Stimulated activated CD4-positive, alpha-beta T cell treated with anti-CD3 and anti-CD28 coated beads, TNF-alpha, amount 100 ng/mL, for 48 hours (primary cell): ENCODE measurements at places on chromosomes 1 and 21.
A peak's percentile ranks its signal among the peaks of the same experiment; 100 is the strongest.

- DNase-seq: no peak
These were observed 527.5 kb downstream of the SMYD3 start for GRCh38 chr1:245979589-245979988.

GRCh38 chr1:23657659-23658275 is 33.8 kb upstream of the RPL11 start:
- DNase-seq: peak; percentile 11

DNA sequence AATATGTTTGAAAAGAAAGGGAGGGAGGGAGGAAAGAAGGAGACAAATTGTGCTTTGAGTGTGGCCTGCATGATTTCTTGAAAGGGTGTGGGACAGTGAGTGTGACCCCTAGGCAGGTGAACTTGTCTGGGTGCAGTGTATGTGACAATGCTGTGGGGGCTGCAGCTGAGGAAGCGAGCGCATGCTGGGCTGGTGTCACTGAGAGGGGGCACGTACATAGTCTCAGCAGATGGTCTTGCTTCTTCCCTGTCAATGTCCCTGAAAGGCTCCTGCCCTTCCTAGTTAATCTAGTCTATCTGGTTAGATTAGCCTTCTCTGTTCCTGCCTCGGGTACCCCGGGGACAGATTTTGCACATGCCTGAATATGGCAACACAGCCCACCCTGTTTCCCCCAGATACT is 9.8 kb downstream of the FAAH start:
- DNase-seq: no peak

DNA sequence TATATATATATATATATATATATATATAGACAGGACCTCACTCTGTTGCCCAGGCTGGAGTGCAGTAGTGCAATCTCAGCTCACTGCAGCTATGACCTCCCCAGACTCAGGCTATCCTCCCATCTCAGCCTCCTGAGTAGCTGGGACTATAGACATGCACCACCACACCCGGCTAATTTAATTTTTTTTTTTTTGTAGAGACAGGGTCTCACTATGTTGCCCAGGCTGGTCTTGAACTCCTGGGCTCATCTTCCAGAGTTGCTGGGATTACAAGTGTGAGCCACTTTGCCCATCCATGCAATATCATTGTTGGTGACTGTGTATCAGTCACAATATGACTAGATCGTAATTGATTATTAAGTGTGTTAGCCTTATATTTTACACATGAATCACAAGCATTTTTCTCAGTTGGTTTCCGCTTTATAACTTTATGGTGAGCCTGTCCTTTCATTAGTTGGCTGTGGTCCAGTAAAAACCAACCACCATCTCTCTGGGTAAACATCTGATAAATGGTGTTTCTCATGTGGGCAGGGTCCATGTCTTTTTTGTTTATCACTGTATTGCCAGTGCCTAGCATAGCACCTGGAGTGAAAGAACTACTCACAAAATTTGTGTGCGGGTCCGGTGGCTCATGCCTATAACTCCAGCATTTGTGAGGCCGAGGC is 63.6 kb downstream of the MYOM3 start:
- no peak for DNase-seq

DNA sequence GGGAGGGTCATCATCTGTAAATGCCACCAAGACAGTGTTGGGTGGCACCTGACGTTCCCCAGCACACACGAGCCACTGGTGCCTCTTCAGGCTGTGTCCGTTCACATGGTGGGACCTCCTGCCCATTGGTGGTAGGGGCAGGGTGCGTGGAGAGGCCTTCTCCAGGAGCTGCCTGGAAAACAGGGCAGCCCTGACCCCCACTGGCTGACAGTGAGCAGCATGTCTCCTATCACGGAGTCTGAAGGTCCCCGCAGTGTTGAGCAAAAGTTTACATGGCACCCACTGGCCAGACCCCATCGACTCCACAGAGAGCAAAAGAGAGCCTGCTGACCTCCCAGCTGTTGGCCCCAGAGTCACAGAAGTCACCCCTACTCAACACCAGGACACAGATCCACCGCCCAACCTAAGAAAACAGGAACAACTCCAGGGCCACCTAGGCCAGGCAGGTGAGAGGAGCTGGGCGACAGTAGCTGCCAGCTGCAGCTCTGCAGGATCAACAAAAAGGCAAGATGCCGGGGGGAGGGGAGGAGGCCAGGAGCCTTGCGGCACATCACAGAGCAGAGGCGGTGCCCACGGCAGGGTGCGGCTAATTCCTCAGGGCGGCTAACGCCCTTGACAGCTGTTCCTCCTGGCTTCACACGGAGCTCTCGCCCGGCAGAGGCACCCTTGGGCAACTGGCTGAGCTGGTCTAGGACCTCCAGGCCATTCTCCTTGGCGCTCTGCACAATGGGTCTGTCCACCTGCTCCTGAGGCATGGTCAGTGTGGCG is 14.4 kb upstream of the IFI6 start:
- DNase-seq: no peak

- DNase-seq: no peak
These were observed 220.5 kb upstream of the MAP1LC3C start for GRCh38 chr1:242219298-242219901.

- no peak for DNase-seq
These were observed 10.8 kb upstream of the LSM10 start for GRCh38 chr1:36408479-36408878.

GRCh38 chr1:244820131-244820530 is 15.3 kb upstream of the COX20 start:
- DNase-seq: no peak

GRCh38 chr1:206864939-206865671 is at the start of gene IL20:
IL20 (plus strand) TSS chr1:206865623; CDS start chr1:206865853, 230 bp downstream.
- DNase-seq: peak; percentile 87

DNA sequence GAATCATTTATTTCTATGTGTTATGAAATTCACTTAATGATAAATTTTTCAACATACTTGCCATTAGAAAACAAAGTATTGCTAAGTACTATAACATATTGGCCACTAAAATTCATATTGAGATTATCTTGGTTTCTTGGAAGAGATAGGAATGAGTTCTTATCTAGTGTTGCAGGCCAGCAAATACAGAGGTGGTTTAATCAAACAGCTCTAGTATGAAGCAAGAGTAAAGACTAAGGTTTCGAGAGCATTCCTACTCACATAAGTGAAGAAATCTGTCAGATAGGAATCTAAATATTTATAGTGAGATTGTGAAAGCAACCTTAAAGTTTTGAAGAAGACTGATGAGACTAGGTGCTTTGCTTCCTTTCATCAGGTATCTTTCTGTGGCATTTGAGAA is 37.9 kb upstream of the FOXE3 start:
- no peak for DNase-seq

DNA sequence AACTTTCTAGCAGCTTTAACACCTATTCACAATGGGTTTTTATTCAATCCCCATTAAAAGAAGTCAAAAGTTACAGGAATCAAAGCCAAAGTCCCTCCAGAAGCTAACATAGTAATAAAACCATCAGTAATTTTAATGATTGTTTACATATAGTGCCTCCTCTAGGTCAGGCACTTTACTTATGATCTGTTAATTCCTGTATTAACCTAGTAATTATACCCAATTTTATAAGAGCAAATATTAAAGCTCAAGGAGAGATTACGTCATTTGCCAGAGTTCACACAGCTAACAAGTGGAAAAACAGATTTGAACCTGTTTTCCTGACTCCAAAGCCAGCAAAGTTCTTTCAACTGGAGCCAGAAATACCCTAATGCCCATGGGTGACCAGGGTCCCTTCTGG is 112.9 kb upstream of the F3 start:
- no peak for DNase-seq

DNA sequence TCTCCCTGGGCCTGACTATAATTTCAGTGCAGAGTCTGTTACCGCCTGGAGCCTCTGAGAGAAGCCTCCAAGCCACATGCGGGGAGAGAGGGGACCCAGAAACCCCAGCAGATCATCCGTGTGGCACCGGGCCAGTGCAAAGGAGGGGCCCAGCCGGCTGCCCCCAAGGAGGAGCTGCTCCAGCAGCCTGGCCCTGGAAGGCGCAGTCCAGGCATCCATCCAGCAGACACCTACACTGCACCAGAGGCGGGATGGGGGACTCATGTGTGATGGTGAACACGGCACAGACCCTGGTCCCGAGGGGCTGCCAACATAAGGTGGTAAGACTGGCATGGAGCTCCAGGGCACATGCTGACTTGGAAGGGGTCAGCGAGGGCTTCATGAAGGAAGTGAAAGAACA is 39.6 kb upstream of the CLSTN1 start:
- no peak for DNase-seq

GRCh38 chr1:180609643-180610555 is 21.9 kb upstream of the XPR1 start:
- DNase-seq: no peak

GRCh38 chr1:94648225-94649007 is 106.9 kb upstream of the F3 start:
- no peak for DNase-seq

GRCh38 chr1:6414881-6415626 is 4.7 kb downstream of the HES2 start:
- DNase-seq: no peak

DNA sequence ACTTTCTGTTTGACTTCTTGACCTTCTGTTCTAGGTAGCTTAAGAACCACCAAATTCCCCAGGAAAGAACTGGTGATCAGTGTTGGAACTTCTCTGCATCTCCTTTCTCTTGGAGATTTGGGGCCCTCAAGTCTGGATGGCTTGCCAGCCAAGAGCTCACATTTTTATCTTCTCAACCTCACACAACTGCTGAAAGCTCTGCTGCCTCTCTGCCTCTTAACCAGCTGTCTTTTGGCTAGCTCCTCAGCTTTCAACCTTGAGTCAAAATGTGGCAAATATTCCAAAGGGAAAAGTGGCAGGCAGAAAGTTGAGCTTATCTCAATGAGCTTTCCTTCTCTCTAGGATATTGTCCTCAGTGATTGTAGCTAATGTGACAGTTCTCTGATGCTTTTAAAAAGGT is 89.2 kb upstream of the CCDC190 start:
- DNase-seq: no peak

- DNase-seq: no peak
These were observed 198.0 kb downstream of the HUNK start for GRCh38 chr21:32070676-32071330.

DNA sequence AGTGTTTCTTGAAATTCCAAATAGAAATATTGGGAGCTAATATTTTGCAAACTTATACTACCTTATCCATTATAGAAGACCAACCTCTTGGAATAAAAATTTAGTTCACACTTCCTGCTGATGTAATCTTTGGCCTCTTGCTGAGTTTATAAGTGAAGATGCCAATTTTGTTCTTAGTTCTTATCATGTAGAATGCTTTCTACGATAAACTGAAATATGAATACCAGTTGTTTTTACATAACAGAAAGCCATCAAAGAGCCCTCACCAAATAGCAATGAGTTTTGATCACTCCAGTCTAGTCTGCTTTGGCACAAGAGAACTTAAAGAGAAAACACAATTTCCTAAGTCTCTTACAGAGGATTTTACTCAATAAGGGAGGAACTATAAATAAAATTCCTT is 89.5 kb downstream of the DENND1B start:
- no peak for DNase-seq

GRCh38 chr1:225534772-225535171 is 106.9 kb upstream of the LBR start:
- no peak for DNase-seq

GRCh38 chr1:224252479-224252878 is 69.4 kb downstream of the DEGS1 start:
- no peak for DNase-seq

DNA sequence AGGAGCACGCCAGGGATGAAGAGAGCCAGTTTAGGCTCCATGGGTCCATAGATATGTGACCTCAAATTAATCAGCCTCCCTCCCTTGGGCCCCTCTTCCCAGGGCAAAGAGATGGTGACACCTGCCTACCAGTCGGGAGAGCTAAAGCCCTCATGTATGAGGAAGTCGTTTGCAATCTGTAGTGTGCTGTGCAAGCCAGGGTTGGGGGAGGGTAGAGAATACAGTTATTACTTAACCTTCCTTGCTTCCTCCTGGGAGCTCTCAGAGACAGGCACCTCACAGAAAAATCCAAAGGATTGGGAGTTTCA is 4.0 kb downstream of the PGLYRP4 start:
- no peak for DNase-seq

GRCh38 chr1:170776777-170777176 is 112.8 kb downstream of the PRRX1 start:
- no peak for DNase-seq

DNA sequence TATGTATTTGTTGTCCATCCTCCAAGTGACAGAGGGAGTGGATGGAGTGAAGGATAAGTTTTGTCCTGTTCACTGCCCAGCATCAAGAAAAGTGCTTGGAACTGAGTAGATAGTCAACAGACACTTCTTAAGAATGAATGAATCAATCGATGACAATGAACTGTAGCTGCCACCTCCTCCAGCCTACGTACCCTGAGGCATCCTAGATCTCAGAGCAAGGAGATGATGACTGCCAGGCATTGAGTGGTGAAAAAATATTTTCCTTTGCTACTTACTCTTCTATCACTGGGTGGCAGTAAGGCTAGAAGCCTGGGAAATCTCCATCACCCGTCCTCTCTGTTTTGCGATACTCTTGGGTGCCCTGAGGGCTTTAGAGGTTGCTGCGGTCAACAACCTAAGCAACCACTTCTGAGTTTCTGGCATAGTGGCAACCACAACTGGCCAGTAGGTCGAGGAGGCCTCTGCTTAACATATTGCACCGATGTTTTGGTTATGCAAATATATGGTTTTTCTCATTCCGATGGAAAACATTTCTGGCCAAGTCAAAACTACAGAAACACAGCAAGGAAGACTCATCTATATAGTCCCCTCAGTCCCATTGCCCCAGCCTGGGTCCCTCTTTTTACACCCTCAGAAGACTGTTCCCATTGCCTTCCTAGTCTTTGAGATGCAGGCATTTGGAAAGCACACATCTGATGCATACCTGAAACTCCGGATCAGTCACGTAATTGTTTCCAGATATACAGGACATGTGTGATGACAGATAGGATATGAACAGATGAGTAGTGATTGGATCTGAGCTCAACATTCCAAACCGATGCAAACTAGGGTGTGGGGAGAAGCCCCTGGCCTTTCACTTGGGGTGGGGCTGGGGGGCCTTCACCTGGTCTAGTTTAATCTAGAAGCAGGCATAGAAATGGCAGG is 136.8 kb downstream of the RUNX1 start:
- no peak for DNase-seq

DNA sequence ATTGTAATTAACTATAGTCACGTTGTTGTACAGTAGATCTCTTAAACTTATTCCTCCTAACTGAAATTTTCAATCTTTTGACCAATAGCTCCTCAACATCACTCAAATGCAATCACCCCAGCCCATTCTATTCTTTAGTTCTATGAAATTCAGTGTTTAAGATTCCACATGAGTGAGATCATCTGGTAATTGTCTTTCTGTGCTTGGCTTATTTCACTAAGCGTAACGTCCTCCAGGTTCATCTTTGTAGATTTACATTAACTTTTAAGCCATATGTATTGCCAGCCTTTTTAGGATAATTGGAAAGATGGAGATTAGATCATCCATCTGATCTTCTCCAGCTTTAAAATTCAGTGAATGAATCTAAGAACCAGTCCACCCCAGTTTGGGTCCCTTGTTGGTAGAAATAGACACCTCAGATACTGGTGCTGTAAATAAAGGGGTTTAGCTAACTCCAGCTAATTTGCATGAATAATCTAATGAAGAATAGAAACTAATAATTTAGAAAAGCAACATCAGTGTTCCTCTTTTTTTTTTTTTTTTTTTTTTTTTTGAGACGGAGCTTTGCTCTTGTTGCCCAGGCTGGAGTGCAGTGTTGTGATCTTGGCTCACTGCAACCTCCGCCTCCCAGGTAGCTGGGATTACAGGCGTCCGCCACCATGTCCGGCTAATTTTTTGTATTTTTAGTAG is 7.0 kb downstream of the S100A10 start:
- DNase-seq: no peak

GRCh38 chr1:201353186-201353940 is 24.1 kb downstream of the TNNT2 start:
- DNase-seq: no peak
